Activated CD4-positive, alpha-beta T cell treated with anti-CD3 and anti-CD28 coated beads for 1 hour (primary cell): ENCODE measurements at places on chromosomes 6 and 20.

DNA sequence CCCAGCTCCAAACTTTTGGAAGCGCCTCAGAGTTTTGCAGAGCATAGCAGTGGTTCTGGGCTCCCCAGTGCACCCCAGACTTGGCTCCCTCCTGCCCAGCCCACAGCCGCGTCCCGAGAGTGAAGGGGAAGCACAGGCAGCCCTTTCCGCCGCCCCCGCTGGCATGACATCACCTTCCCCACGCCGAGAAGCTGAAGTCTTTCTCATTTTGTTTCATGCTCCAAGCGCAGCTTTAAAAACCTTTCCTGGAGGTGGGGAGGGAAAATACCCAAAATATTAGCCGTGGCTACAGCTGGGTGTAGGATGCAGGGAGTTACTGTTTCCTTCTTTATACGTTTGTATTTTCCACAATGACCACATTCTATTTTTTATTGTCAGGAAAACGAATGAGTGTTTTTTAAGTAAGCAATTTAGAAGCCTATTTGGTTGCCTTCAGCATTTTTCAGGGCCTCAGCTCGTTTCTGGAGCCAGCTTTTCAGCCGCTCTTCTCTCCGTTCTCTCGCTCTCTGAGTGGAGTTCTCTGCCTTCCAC is 72.9 kb downstream of the SNX5 start:
- DNase-seq, result no peak

- no peak for DNase-seq
Observed at GRCh38 chr6:16474772-16475493, 236.5 kb downstream of the GMPR start.

- DNase-seq, result no peak
Observed at GRCh38 chr20:2507875-2508630, 662 bp downstream of the ZNF343 start.

DNA sequence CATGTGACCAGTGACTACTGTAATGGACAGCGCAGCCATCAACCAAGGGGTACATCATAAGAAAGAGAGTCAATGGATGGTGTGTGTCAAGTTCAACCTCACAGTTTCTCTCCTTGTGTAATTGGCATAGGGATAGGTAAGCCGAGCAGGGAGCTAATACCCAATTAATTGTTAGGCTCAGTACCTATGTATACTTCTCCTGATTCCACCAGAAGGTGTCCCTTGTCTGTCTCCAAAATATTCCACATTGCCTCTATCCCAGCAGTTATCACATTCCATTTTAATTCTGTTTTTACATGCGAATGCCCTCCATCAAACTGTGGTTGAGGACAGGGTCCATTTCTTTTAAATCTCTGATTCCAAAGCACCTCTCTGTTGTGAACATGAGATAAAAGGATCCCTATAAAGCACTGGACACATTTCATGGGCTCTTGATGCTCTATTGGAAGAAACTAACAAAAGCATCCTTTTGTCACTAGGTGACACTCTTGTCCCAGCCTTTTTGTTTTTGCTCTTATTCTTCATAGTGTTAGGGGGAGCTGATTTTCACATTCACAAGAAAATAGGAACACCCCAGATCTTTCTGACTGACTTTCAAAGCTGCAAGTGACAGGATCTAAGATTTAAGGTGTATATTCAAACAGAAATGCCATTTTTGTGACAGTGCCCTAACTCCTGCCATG is 38.9 kb downstream of the FBXO9 start:
- no peak for DNase-seq

- DNase-seq, result peak; percentile 24
Observed at GRCh38 chr6:17156112-17156921, 54.5 kb downstream of the STMND1 start.

- no peak for DNase-seq
Observed at GRCh38 chr20:62183426-62184142, 756 bp downstream of the MTG2 start.

- no peak for DNase-seq
Observed at GRCh38 chr6:146819596-146820320, 221.0 kb downstream of the ADGB start.

GRCh38 chr6:42363926-42364849 is 87.5 kb downstream of the TRERF1 start:
- DNase-seq, result no peak

DNA sequence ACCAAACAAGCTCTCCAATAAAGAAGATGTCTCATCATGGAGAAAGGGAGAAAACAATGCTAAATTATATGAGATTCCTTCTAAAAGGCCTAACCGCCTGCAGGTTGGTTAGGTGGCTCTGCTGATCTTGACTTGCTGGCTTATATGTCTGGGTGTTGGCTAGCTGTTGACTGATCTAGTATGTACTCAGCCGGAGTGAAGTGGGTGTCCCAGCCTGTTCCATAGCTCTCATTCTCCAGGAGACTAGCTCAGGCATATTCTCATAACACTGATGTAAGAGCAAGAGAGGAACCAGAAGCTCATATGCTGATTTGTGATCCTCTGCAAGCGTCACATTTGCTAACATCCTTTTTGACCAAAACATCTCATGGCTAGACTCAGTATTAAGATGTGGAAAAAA is 473.0 kb downstream of the BMP2 start:
- no peak for DNase-seq

- no peak for DNase-seq
Observed at GRCh38 chr6:148027201-148027600, 315.4 kb upstream of the SASH1 start.

DNA sequence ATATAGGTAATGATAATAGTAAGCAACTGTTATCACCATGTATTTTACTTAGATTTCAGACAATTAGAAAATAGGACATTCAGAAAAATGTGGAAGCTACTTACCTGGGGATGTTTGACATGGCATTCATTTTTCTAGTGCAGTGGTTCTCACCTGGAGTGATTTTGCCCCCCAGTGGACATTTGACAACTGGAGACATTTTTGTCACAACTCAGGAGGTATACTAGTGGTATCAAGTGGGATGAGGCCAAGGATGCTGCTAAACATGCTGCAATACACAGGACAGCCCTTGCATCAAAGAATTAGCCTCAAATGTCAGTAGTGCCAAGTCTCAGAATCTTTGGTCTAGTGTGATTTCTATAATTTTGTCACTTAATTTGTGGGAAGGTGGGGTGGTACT is 36.1 kb downstream of the NUS1 start:
- DNase-seq, result no peak

DNA sequence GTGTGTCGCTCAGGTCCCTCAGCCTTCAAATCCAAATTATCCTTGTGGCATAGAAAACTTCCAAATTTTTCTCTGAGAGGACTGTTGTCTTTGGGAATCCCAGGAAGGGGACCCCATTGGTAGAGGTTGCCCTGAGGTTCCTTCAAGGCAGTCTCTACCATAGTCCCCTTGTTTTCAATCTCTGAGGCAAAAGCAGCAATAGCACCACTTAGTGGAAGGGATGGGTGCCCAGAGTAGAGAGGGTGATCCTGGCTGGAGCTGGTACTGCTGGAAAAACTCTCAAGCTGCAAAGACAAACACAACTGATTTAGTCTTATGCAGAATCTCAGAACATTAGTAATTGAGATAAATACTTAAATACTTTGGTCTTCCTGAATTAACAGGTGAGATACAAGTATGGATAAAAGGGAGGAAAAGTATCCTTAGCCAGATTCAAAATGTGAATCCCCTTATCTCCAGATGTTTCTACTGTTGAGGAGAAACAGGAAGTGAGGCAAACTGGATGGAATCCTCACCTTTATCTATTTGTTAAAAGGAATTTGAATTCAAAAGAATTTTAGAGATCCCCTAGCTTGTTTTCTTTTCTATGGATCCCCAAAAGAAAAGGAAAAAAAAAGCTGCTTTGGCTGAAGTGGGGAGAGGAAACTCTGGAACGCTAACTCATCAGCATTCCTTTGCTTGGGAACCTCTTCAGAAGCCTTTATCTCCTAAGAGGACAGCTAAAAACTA is 13.4 kb downstream of the ZNF318 start:
- no peak for DNase-seq

GRCh38 chr6:80254716-80255115 is 148.2 kb downstream of the BCKDHB start:
- DNase-seq, result no peak
